ENCODE measurements at places on chromosomes 12 and 14. TPM values are rescaled to one million over a fixed set of nuclear protein-coding genes. Genes with fewer than 3 reads are reported as not detected.

- peak; percentile 30 for DNase-seq
Measured at GRCh38 chr12:100138048-100138802, 4.4 kb downstream of the BLTP3B start.

DNA sequence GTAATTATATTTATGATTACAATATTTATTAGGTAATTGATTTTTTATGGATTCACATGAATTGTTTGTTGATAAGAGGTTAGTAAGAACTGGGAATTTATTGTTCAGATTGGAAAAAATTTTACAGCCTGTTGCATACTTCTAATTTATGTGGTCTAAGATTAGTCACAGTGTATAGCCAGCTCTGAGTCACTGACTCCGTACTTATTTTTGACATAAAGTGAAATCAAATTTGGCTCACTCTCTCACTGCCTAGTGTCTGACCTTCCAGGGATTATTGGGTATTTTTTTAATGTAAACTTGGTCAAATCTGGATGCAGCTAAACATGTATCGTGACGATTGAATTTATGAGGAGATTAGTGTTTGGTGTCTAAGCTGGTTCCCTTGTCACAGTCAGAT, 109.3 kb downstream of the PTPRQ start:
- peak; percentile 3 for DNase-seq

LRRC9 gene
- not detected for polyA plus RNA-seq

PFKM gene
- polyA plus RNA-seq: 69.6 TPM

All from kidney (tissue), 22 donors.